ENCODE measurements at places on chromosomes 4 and X.

DNA sequence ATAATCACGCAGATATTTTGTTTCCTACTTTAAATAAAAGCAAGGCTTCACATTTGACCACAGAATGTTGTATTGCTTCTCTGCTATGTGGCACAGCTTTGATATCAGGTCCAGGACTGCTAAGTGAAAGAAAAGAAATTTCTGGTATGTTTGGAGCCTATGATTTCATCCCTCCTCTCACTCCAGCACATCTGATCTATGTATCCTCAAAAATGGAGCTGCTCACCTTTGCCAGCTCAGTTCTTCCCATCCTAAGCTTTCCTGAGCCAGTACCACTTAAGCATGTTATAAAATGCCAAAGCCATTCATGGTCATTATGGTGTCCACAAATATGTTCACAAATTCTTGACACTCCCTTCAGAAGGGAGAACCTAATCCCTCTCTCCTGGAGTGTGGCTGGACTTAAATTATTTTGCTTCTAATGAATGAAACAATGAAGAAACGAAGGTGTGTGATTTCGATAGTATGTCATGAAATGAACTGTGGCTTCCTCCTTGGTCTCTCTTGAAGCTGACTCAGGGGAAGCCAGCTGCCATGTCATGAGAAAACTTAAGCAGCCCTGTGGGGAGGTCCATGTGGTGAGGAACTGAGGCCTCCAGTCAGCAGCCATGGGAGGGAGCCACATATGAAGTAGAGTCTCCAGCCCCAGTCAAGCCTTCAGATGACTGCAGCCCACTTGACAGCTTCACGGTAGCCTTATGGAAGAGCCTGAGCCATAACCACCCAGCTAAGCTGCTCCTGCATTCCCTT lies 207.7 kb downstream of the MGST2 start:
- no peak for DNase-seq

DNA sequence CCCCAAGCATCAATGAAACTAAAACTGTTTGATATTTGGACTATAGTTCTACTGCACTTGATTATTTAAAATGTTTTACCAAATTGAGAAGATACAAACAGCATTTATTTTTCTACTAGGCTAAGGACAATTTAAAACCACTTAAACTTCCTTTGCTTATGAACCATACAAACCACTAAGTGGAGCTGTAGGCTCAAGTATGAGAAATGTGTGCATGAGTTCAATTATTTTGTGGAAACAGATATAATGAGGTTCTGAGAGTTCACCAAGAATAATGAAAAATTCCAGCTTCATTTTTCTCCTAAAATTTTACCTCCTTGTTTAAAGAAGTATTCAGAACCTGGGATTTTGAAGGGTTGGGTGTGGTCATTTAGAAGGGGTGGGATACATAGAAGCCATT lies 63.1 kb downstream of the SERPINA7 start:
- DNase-seq, result no peak

DNA sequence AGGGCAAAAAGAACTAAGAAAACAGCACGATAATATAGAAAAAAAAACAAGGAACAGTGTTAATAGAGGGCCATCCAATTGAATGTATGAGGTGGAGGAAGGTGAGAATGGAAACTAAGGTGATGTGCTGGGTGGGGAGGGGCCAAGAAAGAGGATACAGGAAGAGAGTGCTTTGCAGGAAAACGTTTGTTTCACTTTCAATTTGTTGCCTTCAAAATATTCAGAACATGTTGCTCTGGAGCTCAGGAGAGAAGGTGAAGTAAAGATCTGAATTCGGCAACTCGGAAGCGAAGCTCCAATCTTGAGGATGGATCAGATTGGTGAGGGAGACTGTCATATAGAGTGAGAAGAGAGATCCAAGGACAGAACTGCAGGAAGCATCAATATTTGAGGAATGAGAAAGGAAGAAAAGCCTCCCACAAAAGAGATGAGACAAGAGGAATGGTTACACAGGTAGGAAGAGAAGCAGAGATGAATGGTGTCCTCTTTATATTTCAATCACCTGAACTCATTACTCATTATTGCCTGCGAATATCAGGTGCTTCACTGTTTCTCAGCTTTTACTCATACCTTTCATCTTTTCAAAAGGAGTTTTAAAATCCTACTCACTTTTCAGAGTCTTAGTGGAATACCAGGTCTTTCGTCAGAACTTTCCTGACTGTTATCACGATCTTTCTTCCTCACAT lies 14.7 kb upstream of the SEC24D start:
- DNase-seq, result peak; percentile 31

DNA sequence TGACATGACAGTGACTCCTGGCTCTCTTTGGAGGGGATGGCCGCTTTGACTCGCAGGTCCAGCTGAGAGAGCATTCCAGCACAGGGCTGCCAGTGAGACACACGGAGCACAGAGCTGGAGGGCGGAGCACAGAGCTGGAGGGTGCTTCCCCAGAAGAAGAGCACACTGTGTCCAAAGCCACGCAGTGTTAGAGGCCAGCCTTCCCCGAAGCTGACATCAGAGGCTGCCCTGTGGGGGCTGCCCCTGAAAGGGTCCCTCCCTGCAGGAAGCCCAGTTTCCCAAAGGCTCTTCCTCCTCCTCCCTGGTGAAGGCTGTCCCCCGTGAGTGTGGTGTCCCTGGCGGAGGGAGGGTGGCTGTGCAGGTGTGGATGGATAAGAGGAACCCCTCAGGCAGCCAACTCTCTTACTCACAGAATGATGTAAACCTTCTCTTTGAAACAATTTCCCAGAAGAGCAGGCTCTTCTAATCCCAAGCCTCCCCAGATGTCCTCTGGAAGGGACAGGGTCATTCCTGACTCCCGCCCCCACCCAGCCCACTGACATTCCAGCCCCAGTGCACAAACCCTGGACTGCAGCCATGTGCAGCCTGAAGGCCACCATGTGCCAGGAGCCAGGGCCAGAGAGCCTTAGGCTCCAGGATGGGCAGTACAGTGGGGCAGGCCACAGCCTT lies 53.4 kb downstream of the PSAPL1 start:
- DNase-seq, result peak; percentile 32

DNA sequence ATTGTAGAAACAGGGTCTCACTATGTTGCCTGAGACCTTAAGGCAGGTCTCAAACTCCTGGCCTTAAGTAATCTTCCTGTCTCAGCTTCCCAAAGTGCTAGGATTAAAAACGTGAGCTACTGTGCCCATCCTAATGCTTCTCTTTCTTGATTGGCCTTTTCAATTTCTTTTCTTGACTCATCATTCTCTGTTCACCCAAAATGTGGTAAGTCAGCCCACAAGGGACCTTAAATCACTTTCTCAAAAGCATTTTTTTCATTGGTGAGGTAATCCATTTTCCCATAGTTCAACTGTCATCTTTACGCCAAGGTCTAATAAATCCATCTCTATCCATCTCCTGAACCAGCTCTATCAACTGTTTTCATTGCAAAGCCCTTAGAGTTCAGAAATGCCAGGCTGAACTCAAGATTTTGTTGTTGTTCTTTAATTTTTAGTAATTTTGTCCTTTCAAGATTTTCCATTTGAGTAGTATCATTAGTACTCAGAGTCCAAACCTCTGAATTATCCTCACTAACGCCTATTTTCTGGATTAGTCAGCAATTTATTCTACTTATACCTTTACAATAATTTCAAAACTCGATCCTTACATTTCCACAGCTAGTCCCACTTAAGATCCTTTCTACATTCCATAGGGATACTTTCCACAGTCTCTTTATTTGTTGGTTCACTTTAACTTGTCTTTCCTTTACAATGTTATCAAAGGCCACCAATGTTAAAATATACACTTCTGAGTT lies 528.6 kb downstream of the IL15 start:
- DNase-seq, result no peak

GRCh38 chr4:73599182-73599581 lies 21.1 kb downstream of the RASSF6 start:
- peak; percentile 40 for DNase-seq

- DNase-seq, result no peak
These were observed 22.3 kb downstream of the HAND2 start for GRCh38 chr4:173507471-173508385.

DNA sequence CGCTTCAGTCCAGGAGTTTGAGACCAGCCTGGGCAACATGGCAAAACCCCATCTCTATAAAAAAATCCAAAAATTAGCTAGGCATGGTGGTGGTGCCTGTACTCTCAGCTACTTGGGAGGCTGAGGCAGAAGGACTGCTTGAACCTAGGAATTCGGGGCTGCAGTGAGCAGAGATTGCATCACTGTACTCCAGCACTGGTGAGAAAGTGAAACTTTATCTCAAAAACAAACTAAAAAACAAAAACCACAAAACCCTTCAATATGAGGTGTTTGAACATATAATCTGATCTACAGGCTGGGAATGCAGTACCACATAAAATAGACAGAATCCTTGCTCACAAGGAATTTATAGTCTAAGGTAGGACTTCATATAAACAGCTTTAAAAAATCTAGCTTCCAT lies 103.9 kb downstream of the PDS5A start:
- DNase-seq, result no peak

DNA sequence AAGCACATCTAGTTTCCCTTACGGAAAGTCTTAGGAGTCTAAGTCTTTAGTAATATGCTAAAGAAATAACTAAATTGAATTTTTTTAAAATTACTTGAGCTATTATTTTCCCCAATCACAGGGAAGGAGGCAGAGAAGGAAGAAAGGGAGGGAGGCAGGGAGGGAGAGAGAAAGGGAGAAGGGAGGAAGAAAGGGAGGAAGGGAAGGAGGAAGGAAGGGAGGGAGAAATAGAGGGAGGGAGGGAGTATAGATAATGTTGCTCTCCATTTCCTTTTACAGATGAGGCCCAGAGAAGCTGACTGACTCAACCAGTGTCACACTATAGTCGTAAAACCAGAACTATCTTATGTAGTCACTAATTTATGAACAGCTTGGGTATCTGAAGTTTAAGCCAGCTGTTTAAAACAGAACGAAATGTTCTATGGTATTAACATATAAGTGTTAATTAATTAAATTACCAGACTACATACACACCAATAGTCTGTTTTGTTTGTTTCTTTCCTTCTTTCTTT lies 14.6 kb downstream of the SH3RF1 start:
- peak; percentile 61 for DNase-seq
